ENCODE measurements at places on chromosomes 1 and 21.

DNA sequence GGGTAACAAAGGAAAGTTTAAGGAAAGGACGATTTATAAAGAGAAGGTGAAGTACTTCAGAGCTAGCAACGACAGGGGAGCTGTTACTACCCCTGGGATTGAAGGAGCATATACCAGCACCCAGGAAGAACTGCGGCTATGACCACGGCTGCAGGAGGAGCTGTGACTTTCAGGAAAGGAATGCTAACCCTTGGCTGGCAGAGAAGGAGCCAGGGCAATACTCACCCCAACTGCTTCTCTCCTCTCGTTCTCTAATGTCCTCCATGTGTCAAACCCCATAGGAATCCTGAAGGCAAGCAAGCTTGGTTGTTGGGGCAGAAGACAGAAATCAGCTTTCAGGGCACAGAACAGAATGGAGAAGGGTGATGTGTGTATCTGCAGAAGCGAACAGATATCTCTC lies 120.5 kb downstream of the TMEM53 start:
- DNase-seq = no peak

DNA sequence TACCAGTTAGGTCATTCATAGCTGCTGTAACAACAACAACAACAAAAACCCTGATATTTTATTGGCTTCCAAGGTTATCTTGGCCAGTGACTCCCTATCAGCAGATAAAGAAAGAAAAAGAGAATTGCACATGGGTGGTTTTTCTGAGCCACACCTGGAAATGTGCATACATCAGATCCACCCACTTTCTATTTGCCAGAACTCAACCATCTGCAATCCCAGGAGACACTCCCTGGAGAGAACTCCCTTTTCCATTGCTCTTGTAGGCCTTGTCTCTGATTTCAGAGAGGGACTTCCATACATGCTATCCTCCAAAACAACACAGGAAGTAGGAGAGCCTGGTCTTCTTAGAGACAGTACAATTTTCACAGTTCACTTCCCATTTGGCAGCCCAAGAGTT lies 74.9 kb upstream of the ZC3H11B start:
- no peak for DNase-seq

DNA sequence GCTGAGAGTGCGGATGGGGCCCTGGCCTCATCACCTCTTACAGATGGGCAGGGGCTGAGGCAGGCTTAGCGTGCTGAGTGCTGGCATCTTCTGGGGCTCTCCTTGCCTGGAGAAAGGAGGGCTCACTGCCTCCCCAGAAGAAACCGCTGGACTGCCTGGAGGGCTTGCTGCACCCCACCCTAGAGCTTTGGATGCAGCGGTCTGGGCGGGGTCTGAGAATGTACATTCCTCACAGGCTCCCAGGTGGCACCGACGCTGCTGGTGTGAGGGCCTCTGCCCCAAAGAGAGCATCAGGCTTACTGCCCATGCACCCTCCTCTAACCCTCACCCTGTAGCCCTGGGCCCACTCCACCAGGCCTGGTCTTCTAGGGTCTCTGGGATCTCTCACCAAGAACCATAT lies 51.1 kb downstream of the RAP1GAP start:
- no peak for DNase-seq

DNA sequence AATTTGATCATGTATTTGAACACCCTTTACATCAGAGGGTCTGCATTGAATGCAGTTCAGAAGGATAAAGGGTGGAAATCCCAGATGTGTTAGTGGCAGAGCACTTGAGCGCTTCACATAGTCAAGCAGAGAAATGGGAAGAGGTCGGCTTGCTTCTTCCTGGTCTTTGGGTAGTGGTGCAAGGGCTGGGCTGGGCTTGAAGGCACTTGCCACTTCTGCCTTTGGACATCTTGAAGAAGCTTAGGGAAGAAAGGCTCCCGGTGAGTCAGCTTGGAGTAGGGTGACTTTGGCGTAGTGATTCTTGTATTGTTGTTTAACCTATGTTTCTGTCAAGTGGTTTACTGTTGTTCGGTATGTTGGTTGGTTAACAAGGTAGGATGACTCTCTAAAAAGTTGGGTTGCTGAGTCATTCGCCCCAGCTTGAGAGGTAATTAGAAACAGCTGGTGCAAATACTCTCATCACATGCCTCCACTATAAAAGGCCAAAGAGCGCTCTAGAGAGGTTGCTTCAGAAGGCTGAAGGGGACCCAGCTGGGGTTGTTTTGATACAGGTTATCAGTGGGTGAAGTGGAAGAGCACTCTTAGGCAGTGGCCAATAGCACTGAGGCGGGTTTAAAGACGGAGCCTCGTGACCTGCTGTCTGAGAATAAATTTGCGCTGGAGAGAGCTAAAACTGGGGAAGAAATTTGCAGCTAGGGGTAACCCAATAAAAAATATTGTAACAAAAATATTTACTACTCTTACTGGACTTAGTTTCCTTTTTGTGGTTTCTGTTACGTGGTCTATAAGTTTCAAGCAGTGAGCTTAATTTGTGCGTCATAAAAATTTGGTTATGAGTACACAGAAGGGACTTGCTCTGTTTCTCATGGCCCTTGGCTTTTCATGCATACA lies 1.4 kb downstream of the BACH1 start:
- DNase-seq = no peak

- DNase-seq = no peak
These were observed 34.9 kb downstream of the MROH9 start for GRCh38 chr1:170970256-170970655.

DNA sequence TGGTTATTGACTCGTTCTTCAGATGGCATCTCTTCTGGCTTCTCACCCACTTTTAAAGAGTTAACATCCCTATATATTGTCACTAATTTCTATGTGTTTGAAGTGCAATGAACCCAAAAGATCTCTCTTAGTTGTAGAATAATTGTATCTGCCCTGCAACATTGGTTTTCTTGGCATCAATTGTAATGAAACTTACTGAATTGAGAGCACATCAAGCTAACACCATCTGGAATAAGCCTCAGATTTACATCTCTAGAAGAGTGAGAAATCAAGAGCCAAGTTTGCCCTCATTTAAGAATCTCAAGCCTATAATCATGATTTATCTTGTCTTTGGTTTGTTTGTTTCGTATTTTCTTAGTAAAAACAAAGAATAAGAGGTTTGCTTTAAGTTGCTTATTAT lies 372.6 kb upstream of the LRRC7 start:
- no peak for DNase-seq

DNA sequence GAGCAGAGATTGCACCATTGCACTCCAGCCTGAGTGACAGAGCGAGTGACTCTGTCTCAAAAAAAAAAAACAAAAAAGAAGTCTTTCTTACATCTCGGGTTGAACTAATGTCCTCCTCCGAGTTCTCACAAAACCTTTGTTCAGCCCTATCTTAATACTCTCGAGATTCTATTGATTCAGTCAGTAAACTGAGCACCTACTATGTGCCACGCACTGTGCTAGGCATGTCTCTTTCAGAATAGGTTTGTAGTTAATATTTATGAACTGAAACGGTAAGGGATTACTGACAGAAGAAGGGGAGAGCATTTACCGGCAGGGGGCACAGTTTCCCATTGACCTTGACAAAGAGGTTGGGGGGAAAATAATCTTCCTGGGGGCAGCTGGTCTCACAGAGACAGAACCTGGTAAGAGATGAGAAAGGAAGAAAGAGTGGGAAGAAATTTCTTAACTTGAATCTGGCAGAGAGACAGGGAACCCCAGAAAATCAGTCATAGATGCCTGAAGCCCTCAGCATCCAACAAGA lies 3.4 kb downstream of the PIAS3 start:
- DNase-seq = no peak

GRCh38 chr1:247299723-247300381 lies 31.8 kb downstream of the ZNF496 start:
- no peak for DNase-seq

DNA sequence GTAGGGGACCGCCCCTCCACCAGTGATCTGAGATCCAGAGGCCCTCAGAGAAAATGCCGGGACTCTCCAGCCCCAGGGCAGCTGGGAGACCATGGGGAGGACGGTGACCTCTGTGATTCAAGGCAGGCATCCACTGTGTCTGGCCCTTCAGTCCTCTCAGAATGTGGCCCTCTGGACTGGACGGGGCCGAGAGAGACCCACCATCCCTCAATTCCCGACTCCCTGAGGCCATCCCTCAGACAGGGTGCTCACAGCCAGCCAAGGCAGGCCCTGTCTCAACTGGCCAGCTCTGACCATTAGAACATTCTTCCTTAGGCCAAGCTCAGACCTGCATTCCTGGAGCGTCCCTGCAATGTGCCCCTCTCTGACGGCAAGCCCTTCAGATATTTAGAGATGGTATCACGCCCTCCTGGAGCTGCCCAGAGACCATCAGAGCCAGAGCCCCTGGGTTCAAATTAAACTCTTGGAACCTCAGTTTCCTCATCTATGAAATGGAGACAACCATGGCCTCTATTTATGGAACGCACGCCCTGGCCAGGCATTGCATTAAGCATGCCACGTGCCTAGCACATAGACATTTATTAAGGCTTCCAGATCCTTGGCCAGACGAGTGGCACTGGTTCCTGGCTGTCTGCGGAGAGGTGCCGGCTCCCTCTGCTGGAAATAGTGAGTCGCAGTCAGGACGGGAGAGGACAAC lies 9.6 kb upstream of the EPS8L3 start:
- DNase-seq = peak; percentile 43

GRCh38 chr1:112767646-112768045 lies 52.5 kb upstream of the PPM1J start:
- DNase-seq = no peak

GRCh38 chr21:16424331-16424751 lies 694.6 kb downstream of the USP25 start:
- DNase-seq = no peak

GRCh38 chr1:220914283-220915116 lies 35.3 kb downstream of the HLX start:
- no peak for DNase-seq

DNA sequence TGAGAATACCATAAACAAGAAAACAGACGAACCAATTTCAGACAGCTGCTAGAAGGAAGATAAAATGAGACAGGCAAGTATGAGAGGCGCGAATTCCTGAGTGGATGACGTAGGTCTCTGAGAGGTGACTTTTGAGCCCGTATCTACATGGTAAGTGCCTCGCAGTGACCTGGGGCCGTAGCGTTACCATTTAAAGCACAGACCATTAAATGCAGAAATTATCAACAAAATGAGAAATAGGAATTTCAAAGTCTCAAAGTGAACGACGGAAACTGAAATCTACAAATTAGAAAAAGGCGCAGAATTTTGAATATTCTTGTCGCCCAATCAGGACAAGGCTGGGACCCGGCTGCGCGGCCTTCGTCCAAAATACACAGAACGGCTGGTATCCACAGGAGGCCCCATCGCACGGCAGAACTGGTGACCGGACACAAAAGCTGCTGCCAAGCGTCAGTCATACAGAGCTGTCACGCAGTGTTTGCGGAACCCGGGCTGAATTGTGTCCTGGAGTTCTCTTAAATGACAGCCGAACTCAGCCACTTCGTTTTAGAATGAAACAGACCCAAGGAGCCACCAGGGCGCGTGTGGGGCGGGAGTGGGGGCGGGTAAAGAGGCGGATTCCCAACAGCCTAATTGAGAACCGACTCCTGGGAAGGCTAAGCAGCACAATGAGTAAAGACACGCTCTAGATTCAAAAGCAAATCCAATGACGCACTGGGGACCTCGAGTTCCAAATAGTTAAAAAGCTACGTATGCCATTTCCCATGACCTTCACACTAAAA lies 13.8 kb upstream of the BOLA1 start:
- peak; percentile 51 for DNase-seq

- DNase-seq = no peak
These were observed 35.3 kb downstream of the B3GALNT2 start for GRCh38 chr1:235468970-235469369.

GRCh38 chr1:64505232-64505943 lies 35.5 kb downstream of the CACHD1 start:
- DNase-seq = peak; percentile 18

- DNase-seq = no peak
These were observed 133.0 kb downstream of the PTPN14 start for GRCh38 chr1:214418391-214418790.

DNA sequence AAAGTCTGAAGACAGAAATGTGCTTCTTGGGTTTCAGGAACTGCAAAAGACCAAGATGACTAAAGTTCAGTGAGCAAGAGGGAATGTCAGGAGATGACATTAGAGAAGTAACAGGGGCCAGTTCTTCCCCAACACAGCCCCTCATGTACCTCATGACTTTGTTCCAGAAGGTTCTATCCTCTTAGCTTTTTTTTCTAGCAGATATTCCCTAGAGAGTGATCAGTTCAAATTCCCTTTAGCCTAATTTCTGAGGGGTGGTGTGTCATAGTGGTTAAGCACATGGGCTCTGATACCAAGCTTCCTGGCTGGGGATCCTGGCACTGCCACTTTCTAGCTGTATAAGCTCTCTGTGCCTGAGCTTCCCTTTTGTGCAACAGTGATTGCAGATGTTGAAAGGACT lies 108.0 kb downstream of the LBR start:
- no peak for DNase-seq

DNA sequence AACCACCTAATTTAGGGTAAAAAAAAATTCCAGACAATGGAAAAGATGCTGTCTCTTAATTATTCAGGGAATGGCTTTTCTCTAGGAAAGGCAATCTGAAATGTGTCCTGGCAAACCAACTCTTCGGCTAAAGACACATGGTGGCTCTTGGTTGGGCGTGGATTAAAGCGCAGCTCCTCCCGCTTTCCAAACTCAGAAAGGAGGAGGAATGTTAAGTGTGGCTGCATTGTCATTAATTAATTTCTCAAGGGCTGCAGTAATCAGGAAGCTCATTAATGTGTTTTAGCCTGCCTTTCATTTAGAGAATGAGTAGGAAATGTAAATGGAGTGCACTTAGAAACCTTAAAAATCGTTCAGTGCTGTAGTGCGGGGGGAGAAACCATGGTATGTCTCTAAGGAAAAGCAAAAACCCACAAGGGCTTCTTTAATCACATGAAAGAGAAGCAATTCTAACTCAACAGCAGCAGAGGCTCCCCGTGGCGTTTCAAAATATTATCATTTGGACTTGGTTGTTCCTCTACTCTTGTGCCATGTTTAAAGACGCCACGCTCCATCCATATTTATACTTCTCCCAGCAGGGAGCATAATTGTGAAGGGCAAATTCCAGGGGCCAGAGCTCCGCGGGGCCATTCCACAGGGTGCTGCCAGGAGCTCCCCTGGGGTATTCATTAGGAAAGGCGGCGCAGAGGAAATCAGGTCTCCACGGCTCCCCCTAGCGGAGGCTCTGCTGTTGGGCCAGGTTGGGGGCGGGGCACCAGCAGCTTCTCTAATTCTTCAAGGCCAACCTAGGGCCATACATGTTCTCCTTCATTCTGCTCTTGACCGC lies 91.9 kb upstream of the SSX2IP start:
- DNase-seq = peak; percentile 80
